ENCODE measurements at places on chromosomes 5 and 9.

DNA sequence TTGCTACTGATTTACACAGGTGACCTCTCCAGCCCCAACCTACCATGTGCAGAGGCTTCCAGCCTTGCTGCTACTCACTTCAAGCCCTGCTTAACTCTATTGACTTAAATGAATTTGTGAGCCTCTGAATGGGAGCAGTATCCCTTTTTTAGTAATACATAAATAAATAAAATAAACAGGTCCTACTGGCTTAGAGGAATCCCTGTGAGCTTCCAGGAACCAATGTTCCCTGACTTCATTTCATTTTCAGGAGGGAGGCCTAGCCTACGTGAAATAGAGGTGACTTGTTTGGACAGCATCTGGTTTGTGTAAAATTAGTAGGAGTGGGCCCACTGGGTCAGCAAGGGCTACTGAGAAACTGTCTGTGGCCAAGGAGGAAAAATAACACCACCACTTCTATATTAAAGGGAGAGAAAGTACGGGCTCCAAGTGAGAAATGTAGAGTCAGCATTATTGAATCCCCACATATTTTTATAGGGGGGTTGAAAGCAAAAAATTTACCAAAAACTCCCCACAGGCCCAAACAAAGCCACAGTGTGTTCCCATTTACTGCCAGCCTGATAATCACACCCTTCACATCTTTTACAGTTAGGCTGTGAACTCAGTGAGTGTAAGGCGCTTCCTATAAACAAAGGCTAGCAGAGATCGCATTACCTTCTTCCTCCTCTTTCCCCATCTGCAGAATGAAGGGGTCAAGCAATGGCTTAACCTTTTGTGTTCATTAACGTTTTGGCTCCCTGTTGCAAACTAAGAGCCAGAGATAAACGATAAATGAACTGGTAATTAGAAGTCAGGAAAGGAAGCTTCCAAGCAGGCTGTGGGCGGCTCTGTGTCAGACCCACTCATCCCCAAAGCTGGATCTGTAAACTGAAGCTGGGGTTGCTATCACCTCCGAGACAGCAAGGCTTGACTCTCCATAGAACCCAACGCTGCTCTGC lies 138.8 kb upstream of the LIFR start:
- no peak for DNase-seq

DNA sequence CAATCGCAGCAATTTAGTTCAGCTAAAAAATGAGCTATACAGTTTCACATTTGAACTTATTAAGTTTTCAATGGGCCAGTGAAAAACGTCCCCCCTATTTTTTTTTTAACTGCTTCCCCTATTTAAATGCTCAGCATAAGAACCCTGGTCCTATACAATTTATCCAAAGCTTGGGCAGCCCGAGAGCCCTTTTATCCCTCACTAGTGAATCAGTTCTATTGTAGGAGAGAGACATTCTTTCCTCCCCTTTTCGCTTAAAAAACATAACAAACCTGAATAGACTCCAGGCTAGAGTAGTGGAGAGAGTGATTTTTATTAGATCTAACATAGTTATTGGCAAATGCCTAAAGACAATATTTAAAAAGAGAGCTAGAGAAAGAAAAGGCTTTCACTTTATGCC lies 1.4 kb downstream of the LIX1 start:
- DNase-seq: no peak

- DNase-seq: no peak
These were observed 236.9 kb downstream of the CD180 start for GRCh38 chr5:66959653-66960052.

DNA sequence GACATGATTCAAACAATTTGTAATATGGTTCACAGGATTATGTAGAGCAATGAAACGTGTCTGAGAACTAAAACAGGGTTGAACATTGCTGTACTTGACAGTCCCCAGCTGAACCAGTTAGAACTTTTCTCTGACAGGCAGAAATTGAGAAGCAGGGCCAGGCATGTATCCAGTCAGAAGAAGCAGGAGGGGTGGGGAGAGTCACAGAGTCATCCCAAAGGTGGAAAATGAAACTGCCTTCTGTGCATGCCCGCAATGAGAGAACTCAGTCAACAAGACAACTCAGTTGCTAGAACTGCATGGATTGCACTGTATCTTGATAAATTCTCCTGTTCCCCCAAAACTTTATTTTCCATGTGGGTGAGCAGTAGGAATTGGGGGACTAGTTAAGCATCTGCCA lies 72.9 kb upstream of the PRLR start:
- no peak for DNase-seq

DNA sequence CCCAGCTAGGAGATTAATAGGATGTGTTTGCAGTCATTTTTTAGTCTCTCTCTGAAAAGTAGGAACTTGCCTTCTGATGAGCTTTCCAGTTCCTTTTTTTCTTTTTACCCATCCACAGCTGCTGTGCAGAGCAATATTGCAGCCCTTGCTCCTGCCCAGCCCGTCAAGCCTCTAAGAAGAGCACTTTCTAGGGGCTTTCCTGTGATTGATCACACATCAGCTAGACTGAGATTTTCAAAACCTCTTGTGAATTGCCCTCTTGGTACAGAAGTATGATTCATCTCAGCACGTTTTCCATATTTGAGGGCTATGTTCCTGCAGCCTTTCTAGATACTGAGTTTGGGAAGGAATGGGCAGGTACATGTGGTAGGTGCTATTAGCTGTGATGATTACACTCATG lies 93.9 kb downstream of the GALNT10 start:
- no peak for DNase-seq

DNA sequence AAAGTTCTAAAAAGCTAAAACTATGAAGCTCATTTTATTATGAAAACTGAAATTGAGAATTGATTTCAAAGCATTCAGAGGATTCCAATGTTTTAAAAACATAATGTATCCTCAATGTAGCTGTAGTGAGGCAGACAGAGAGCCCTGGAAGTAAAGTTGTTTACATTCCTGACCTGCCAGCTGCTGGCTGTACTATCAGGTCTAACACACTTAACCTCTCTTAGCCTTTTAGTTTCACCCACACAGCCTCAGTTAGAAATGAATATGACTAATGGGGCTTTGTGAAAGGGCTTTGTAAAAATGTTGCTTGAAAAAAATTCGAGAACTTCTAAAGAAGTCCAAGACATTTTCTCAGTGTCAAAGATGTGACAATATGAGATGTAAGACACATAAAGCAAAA lies 122.6 kb downstream of the FBXL17 start:
- DNase-seq: no peak

DNA sequence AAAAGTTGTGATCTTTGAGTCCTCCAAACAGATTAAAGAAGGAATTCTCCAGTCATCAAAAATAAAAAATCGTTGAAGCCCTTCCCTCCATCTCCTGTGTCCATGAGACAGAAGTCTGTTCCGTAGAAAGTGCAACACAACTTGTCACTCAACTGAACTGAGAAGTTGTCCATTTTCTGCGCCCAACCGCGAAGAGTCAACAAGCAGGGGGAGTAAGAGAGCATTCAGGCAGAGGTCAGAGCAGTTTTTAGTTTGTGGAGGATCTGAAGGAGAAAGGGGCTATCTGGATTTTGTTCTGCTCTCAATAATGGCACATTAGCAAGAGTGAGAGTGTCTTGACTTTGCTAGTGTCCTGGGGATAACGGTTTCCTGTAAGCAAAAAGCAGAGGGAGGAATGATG lies 303.9 kb downstream of the ICE1 start:
- DNase-seq: no peak
